GF-D8 (cell line): ENCODE measurements at places on chromosomes 16 and 17.
A peak's percentile ranks its signal among the peaks of the same experiment; 100 is the strongest.

DNA sequence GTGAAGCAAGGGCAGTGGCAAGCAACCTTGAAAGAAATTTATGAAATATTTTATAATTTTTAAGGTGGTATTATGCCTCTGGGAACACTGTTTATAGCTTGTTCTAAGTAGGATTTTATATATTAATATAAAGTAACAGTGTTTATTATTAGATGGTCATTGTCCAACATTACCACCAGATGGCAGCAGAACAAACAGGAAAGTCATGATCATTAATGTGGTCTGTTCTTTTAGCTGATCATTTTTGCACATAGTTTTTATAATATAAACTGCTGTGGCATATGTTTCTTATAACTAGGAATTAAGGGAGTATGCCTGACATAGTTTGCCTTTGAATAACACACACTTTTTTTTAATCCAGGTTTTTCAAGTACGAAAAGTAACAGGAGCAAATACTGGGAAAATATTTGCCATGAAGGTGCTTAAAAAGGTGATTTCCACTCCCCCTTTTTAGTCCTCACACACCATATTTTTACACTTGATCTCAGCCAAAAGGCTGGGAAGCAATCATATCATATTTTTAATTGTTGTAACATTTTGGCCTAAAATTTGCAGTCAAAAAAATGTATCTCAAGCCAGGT, 21.4 kb downstream of the RPS6KB1 start:
- peak; percentile 15 for DNase-seq

DNA sequence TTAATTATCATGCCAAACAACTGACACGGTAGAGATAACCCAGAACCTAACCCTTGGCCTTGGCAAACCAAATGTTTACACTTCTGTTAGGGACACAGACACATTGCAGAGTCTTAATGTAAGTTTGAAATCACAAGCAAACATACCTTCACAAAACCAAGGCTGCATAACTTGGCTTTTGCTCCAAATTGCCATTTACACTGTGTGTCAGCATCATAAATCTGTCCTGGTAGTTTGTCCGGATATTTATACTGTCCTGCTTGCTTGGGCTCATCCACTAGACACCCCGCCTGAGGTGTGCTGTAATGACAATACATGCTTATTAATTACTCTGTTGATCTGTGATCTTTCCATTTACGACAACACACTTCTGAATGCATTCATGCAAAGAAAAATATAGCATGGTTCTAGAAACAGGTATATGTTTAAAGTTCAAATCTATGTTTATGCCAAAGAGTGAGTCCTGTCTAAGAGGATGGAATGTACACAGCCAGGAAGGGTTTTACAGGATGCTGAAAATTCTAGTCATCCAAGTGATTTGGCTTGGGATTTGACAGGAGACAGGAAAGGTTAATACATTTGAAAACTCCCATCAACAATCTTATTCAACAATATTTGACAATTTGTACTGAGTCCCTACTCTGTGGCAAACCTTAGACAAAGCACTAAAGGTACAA, 81.1 kb downstream of the ADAMTS18 start:
- DNase-seq: no peak

- no peak for DNase-seq
These were observed 132.2 kb downstream of the SPECC1 start for GRCh38 chr17:20141198-20141972.

- no peak for DNase-seq
These were observed 6.7 kb upstream of the MT4 start for GRCh38 chr16:56558024-56558747.

GRCh38 chr17:5902181-5903140, 167.7 kb upstream of the WSCD1 start:
- no peak for DNase-seq

GRCh38 chr17:80924807-80925610, 66.6 kb upstream of the CHMP6 start:
- DNase-seq: no peak

DNA sequence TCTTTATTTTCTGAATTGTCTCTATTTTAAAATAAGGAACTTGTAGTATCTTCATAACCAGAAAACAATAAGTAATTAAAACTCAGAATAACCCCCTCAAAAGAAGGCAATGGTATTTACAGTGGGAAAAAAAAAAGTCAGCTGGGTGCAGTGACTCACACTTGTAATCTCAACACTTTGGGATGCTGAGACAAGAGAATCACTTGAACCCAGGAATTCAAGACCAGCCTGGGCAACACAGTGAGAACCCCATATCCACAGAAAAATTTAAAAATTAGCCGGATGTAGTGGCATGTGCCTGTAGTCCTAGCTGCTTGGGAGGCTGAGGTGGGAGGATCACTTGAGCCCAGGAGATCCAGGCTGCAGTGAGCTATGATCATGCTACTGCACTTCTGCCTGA, 33.5 kb downstream of the ADAM11 start:
- DNase-seq: no peak

- no peak for DNase-seq
These were observed 49.3 kb upstream of the USP7 start for GRCh38 chr16:9012848-9013507.

DNA sequence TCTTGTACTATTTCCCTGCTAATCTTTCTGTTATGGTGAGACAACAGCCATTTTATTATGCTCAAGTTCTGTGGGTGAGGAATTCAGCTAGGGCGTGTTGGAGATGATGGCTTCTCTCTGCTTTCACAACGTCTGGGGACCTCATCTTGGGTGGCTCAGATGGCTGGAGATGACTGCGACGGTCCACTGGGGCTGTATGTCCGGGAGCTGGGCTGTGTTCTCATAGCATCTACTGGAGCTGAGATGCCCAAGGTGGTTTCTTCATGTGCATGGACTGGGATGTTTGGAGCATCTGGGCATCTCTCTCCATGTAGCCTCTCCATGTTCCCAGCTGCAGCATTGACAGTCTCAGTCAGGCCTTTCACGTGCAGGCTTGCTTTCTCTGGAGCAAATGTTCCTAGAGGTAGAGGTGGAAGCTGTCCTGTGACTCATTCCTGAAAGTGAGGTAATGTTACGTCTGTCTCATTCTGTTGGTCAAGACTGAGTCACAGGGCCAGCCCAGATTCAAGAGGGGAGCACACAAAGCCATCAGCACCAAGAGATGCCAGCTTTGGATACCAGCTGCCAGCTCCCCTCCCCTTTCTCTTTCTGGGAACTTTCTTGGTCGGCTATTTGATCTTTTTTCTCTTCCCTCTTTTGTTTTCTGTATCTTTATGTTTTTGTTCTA, 96.2 kb downstream of the RAP1GAP2 start:
- DNase-seq: no peak

DNA sequence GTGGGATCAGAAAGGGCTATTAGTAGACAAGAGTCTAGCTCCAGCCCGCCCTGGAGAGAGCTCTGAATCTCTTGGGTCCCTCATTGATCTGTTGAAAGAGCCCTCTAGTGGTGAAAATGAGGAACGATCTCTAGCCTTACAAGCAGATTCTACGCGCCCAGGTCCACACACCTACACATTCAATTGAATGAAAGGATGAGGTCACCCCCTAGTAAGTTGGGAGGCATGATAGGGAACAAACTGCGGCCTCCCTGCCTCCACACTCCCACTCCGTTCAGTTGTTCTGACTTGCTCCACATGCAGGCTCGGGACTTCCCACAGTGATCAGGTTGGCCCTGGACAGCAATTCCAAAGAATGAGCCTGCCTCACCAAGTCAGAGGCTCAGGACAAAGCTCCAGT, 2.9 kb upstream of the CACNG3 start:
- no peak for DNase-seq

- no peak for DNase-seq
These were observed at the start of gene GNAO1 for GRCh38 chr16:56191156-56191815. GNAO1 (plus strand) TSS chr16:56191489; CDS start chr16:56192236, 747 bp downstream.

- no peak for DNase-seq
These were observed 3.7 kb upstream of the TMUB2 start for GRCh38 chr17:44183024-44183423.

GRCh38 chr17:49456183-49456965, 38.7 kb upstream of the NGFR start:
- DNase-seq: no peak

- no peak for DNase-seq
These were observed 97.5 kb downstream of the YPEL2 start for GRCh38 chr17:59428916-59429485.

DNA sequence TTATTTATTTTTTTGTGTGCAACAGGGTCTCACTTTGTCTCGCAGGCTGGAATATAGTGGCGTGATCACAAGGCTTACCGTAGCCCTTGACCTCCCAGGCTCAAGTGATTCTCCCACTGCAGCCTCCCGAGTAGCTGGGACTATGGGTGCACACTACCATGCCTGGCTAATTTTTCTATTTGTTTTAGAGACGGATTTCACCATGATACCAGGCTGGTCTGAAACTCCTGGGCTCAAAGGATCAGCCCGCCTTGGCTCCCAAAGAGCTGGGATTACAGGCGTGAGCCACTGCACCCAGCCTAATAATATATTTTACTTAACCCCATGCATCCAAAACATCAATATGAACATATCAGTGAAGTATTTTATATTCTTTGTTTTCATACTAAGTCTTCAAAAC, 2.0 kb downstream of the CCDC200 start:
- no peak for DNase-seq

DNA sequence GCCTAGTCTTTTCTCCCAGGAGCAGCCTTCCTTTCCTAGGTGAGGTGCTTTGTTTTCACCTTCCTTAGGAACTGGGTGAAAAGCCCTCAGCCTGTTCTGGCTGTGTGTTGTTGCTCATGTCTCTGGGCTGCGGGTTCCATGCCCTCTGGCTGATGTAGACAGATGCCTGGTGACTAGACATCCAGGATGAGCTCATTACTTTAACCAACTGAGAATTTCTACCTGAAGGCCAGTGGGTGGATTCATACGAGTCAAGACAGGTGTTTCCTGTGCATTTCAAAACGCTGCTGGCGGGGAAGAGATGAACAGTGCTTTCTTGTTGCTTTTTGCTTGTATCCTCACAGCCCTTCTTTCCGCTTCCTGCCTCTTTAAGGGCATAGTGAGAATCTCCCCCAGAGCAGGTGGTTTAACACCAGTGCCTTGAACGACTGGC, 22.3 kb downstream of the SAP30BP start:
- DNase-seq: peak; percentile 84

GRCh38 chr16:75433732-75434413, 570 bp upstream of the CFDP1 start:
- DNase-seq: peak; percentile 70

DNA sequence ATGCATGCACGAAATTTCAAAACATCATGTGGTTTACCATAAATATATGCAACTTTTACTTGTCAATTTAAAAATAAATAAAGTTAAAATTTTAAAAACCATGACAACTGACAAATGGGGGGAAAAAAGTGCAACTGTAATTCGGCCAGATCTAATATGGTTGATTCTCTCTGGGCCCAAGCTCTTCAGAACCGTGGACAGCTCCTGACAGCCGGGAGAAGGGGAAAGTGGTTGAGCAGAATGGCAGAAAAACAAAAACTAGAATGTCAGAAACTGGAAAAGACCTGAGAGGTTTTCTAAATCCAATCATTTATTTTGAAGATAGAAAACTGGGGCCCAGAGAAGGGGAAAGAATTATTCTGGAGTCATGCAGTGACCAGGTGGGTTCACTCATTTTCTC, 126.6 kb downstream of the TMEM132E start:
- DNase-seq: no peak

DNA sequence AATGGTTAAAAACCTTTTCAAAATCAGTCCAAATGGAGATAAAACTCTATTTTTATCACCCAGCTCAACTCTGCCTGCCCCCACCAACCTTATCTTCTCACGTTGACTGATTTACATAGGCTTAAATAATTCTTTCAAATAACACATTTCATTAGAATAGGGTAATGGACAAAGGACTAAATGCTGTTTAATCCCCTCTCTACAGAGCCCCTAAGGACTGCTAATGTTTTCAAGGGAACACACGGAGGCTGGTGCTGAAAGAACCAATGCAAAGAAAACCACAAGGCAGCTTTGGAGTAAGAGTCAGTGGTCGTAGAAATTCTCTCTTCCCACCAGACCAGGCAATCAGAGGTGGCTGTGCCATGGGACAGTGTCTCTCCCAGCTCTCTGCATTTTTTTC, 445.7 kb upstream of the MAF start:
- no peak for DNase-seq

DNA sequence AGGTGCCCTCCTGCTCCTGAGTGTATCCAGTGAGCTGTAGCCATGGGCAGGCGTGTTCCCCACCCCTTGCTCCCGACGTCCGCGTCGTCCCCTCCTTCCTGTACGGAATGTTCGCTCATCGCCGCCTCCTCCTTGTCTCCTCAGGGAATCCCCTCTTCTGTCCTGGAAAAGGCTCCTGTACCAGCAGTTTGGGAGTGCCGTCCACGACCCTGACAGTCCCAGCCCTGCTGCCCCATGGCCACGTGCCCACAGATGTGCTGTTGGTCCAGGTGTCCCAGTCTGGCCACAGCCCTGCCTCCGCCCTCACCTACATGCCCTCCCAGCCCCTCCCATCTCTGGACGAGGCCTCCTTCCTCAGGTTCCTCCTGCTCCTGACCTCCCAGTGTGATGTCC, 30.2 kb downstream of the OR1D5 start:
- no peak for DNase-seq

GRCh38 chr16:65959983-65960382, 406.5 kb upstream of the CDH5 start:
- no peak for DNase-seq

DNA sequence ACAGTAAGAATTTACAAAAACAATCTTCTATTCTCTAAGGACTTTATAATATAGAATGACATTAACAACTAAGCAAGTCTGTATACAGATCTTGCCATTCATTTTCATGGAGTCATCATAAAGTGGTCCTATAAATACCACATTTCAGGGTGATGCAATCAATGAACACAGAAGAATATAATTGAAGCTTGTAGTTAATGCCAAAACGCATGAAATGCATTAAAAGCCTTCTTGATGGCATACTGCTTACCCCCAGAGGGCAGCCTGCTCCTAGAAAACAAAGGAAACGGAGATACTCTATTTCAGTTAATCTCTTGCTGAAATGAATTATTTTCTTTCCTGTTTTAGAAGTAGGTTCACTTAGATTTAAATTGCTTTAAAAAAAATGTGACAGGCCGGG, 45.2 kb upstream of the STAC2 start:
- DNase-seq: peak; percentile 10

DNA sequence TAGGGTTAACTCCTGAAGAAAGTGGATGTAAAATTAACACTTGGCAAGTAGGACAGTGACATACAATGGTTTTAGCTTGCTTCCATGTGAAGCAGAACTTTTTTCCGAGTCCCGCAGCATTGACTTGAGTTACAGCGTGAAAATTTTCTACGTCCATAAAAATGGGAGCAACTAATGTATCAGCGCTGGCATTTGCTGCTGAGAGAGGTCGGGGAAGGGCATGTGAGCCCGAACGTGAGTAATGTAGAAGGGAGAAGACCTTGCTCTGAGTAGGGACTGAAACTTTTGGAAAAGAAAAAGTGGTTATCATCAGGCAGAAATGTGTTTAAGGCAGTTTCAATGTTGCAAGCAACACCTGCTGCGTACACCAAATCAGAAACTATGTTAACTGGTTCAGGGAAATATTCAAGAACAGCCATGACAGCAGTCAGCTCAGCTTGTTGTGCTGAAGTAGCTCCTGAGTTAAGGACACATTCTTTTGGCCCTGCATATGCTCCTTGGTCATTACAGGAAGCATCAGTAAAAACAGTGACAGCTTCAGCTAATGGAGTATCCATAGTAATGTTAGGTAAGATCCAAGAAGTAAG, 70.9 kb upstream of the ARL4D start:
- no peak for DNase-seq
